T-cell (primary cell): ENCODE measurements at places on chromosomes 4 and X.
A peak's percentile ranks its signal among the peaks of the same experiment; 100 is the strongest.

- DNase-seq = no peak
Observed at GRCh38 chr4:66929748-66930147, 615.6 kb downstream of the CENPC start.

DNA sequence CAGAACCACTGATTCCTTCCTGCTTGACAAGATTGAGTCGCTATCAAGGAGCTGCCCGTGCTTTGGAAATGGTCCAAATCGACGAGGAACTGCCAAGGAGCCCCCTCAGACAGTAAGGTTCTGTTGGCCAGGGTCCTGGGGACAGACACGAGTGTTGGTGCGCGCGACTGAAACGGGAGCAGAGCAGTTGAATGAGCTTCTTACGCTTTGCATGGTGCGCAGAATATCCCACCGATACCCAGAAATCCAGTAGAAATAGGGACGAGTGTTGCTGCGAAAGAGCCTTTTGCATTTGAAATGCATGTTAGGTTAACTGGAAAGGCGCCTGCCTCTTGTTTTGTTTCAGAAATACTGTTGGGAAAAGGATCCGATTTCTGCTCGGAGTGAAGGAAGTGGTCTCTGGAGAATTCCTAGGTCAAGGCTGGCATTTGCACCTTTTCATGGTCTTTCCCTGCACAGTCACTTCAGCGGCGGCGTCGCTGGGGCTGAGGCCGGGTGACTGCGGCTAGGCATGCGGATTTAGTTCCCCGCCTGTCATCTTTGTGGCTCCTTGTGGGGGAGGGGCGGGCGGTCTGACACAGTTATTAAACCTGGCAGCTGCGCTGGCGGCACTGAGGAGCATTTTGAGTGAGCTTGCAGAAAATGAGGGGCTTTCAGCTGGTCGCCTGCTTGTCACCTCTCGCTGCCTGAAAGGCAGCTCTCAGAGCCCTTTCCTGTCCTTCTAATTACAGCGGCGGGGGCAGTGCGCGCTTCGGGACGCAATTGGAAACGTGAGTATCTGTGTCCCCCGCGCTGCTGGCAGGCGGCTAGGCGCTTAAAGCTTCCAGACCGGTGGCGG, 51.5 kb upstream of the TRIM2 start:
- DNase-seq = peak; percentile 51

- DNase-seq = no peak
Observed at GRCh38 chr4:117063961-117064696, 21.2 kb downstream of the TRAM1L1 start.

DNA sequence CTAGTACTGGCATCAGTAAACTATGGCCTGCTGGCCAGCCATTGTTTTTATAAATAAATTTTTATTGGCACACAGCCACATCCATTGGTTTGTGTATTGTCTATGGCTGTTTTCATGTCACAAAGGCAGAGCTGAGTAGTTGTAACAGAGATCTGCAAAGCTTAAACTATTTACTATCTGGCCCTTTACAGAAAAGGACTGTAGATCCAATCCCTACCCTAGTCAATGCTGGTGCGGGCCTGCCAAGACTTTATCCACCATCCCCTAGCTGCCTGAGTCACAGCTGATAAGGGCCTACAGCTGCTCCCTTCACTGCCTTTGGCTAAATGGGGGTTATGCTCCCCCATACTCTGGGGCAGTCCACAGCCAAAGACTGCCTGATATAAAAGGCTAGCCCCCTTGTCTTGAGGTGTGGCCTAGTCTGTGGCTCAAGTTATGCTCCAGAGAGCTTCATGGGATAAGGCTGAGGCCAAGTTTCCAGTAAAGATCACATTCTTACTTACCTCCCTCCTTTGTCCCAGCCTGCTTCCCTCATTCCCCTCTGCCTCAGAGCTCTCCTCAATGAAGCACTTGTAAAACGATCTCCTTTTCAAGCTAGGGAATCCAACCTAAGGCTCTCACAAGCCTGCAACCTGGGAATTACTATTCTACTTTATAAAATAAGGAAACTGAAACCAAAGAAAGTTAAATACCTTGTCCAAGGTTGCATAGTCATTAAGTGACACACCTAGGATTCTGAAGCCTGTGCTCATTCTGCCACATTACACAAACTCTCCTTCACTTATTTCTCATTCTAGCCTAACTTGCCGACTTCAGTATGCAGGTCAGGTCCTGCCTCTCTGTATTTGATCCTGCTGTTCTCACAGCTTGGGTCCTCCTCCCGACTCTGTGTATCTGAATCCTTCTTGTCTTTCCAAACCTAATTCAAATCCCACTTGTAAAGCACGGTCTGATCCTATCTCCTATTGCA, 20.7 kb downstream of the ACE2 start:
- DNase-seq = no peak

- DNase-seq = peak; percentile 15
Observed at GRCh38 chrX:130539721-130540321, 138.0 kb downstream of the RBMX2 start.
